ENCODE measurements at places on chromosomes 13 and 19.
A peak's percentile ranks its signal among the peaks of the same experiment; 100 is the strongest.

DNA sequence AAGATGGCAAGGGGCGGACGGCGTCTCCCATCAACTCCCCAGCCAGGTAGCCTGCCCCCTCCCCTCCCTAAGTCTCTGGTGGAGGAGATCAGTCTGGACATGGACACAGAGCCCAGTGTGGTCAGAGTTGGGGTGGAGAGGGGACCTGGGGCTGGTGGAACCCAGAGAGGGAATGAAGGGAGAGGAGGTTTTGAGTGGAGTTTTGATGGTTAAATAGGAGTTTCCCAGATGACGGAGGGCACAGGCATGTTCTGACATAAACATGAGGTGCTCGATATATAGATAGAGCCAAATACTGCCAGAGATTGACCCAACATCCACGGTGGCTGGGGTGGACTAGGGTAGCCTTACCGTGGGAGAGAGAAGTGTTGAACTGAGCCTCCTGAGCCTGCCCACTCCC, 14.1 kb downstream of the FSD1 start:
- no peak for DNase-seq

DNA sequence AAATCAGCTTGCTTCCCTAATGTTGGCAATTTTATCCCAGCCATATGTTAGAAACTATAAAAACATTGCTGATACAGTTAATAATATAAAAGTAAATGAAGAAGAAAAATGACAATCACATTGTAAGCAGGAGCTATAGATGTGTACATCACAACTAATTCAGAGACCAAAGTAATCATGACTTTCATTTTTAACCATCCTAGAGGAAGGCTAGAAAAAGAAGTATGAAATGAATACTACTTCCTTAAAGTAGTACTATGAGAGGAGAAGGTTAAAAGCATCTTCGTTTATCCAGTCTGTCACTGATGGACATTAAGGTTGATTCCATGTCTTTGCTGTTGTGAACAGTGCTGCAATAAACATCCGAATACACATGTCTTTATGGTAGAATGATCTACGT, 135.5 kb downstream of the IRS2 start:
- no peak for DNase-seq

GRCh38 chr19:21838646-21839045, 2.7 kb upstream of the ZNF43 start:
- DNase-seq = no peak

DNA sequence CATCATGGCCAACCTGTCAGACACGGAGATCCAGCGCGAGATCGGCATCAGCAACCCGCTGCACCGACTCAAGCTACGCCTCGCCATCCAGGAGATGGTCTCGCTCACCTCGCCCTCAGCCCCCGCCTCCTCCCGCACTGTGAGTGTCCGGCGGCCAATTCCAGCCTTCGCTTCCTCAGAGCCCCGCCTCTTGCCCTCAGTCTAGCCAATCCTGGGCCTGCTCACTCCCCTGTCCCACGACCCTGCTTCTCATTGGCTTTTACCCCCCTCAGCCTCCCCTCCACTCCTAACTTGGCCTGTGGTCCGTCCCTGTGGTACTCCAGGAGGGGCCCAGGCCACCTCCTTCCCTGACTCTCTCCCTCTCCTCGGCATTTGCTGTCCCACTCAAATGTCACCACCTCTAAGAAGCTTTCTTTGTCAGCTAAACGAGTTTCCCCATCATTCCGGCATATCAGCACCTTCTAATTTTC, 12.3 kb downstream of the HRC start:
- DNase-seq = peak; percentile 94

- DNase-seq = no peak
Measured at GRCh38 chr19:20969898-20970297, 46.8 kb downstream of the ZNF85 start.

DNA sequence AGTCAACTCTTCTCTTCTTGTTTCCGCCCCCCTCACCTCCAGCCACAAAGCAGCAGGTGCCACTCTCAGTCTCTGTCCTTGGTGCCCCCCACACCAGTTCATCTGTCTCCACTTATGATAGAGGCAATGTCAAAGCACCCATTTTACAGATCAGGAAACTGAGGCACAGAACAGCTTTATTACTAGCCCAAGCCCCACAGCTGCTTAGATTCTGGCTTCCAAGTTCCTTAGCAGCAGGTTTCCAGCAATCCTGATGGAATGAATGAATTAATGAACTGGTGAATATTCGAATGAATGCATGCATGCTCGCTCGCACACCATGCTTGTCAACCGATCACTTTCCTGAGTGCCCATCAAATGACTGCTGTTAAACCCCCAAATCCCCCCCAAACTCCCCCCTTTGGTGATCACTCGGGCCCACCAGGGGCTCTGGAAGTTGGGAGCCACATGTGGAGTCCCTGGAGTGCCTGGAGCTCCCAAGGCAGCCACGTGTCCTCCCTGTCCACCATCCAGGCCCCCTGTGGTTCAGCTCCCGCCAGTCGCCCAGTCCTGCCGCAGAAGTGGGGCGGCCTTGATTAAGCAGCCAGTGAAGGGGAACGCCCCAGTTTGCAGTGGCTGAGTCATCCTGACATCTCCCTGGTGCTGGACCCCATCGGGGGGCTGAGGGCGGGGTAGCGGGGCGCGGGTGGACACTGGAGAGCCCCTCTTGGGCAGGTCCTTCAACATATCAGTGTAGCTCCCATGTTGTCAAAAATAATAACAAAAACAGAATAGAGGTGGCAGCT, 6.8 kb downstream of the PTPRS start:
- DNase-seq = no peak

DNA sequence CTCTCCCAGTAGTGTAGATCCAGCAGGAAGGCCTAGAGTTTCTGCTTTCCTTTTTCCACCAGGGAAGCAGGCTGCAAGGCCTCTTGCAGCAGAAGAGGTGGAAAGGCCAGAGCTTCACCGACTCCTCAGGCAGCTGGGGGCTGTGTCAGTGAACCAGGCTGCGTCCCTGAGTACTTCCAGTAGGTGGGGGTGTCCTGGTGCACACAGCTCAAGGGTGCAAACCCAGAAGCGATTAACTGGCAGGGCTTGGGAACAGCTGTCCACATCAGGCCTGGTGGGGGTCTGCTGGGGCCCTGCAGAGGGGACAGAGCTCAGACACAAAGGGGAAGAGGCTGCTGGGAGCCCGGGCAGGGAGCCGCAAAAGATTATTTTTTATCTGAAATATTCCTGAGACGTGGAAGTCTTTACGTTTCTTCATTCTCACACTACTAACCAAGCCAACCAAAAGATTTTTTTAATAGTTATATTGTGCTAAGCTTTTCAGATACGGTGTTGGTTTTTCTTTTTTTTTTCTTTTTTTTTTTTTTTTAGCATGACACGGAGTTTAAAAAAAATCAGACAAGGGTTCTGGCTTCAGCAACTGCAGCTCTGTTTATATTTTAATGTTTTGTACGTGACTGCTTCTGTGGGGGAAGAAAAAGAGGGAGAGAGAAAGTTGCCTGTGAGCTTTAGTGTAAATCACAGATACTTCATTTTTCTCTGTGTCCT, 11.0 kb downstream of the TSHZ3 start:
- no peak for DNase-seq

DNA sequence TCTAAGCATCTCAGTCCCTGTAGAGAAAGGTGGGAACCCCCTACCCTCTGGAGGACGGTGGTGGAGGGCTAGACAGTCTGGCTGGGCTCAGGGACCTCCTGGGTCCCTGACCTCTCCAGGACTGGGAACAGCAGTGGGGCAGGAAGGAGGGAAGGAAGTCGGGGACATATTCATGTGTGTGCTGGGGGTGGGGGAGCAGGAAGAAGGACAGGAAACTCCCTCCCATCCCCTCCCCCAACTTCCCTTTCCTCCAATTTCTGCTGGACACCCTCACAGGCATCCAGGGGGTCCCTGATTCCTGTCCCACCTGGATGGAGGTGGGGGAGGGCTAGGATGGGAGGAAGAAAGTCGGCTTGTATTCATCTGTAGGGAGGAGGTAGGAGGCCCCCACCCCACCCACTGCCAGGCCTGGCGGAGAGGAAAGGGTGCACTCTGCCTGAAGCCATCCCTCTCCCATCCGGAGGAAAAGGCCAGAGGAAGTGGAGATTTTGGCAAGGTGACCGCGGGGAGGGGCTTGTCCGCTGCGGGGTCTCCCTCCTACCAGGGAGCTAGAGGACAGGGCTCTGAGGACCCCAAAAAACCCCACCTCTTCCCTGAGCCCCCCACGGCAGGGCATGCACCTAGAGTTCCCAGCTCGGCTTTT, 2.3 kb downstream of the NOVA2 start:
- no peak for DNase-seq

- DNase-seq = no peak
Measured at GRCh38 chr19:3655402-3656072, 28.9 kb upstream of the CACTIN start.

DNA sequence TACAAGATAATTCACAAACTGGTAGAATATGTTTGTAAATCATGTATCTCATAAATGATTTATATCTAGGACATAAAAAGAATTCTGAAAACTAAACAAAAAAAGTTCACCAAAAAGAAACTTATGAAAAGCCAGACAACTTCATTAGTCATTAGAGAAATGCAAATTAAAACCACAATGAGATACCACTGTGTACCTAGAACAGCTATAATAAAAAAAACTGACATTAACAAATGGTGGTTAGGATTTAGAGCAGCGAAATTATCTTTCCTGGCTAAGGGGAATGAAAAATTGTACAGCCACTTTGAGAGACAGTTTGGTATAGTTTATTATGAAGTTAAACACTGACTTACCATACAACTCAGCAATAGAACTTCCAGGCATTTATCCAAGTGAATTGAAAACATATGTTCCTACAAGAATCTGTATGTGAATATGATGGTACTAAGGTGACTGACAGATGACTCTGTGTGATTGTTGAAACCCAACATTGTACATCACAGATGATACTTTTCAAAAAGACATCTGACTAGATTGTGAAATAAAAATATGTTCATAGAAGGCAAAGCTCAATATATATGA, 41.8 kb downstream of the UGGT2 start:
- DNase-seq = no peak

- no peak for DNase-seq
Measured at GRCh38 chr13:34864671-34865070, 77.4 kb upstream of the NBEA start.
